ENCODE measurements at places on chromosomes 2 and 18.
A peak's percentile ranks its signal among the peaks of the same experiment; 100 is the strongest.

GRCh38 chr2:185142677-185143076, 544.3 kb downstream of the ZNF804A start:
- no peak for DNase-seq

- no peak for DNase-seq
These were observed 196.6 kb upstream of the SOX11 start for GRCh38 chr2:5495586-5495985.

GRCh38 chr2:172452845-172453244, 25.5 kb downstream of the ITGA6 start:
- no peak for DNase-seq

GRCh38 chr2:42859006-42859552, 66.7 kb upstream of the HAAO start:
- DNase-seq: peak; percentile 45

DNA sequence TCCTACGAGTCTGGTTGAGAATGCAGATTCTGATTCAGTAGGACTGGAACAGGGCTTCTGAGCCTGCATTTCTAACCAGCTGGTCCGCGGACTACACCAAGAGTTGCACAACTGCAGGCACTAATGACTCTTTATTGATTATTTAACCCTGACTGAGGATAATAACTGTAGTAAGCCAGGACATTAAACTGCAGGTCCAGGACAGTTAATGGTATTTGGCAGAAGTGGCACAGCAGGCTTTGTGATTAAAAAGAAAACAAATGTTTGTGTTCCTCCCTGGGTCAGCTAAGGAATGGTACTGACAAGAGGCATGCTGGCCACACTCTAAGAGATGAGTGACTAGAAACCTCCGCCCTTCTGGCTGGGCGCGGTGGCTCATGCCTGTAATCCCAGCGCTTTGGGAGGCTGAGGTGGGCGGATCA, 59.4 kb downstream of the ALPK2 start:
- DNase-seq: no peak

DNA sequence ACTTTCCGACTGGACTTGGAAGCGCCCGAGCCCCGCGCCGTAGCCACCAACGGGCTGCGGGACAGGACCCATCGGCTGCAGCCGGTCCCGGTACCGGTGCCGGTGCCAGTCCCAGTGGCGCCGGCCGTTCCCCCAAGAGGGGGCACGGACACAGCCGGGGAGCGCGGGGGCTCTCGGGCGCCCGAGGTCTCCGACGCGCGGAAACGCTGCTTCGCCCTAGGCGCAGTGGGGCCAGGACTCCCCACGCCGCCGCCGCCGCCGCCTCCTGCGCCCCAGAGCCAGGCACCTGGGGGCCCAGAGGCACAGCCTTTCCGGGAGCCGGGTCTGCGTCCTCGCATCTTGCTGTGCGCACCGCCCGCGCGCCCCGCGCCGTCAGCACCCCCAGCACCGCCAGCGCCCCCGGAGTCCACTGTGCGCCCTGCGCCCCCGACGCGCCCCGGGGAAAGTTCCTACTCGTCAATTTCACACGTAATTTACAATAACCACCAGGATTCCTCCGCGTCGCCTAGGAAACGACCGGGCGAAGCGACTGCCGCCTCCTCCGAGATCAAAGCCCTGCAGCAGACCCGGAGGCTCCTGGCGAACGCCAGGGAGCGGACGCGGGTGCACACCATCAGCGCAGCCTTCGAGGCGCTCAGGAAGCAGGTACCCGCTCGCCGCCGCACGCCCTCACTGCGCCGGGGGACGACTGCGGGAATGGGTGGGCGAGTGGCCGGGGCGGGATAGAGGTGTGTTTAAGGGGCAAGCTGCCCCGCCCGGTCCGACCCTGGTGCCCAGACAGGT, 713 bp downstream of the ATOH8 start:
- peak; percentile 9 for DNase-seq

Measured in stimulated activated CD8-positive, alpha-beta memory T cell treated with anti-CD3 and anti-CD28 coated beads, Interleukin-4, amount 100 ng/mL, for 24 hours (primary cell).